Stimulated activated CD4-positive, alpha-beta T cell treated with anti-CD3 and anti-CD28 coated beads, TNF-alpha, amount 100 ng/mL, for 4 hours (primary cell): ENCODE measurements at places on chromosomes 12 and 14.

DNA sequence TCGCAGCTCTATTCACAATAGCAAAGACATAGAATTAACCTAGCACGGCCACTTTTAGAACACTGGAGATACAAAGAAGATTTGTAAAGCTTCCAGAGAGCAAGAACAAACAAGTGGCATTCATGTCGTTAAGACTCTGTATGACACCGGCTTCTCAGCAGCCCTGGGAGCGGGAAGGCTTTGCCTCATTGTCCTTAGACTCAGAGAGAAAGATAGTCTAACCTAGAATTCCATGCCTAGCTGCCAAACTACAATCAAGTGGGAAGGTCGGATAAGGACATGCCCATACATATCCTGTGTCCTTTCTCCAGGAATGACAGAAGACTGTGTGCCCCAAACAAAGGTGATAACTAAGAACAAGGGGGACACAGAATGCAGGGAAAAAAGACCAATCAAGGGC, 1038.3 kb downstream of the BCL11B start:
- DNase-seq: no peak

DNA sequence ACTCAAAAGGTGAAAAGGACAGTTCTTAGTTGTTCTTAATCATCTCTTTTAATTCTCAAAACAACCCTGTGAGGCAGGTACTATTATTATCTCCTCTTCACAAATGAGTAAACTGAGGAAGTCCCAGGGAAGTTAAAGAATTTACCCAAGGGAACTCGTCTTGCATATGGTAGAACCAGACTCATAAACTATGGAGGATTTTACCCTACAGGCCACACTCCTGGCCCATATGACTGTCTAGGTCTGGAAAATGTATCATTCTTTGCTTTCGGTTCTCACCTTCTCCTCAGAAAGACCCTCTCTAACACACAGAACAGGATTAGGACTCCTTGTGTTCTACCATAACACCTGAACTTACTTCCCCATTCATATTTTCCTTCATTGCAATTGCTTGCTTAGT, 18.9 kb downstream of the SOX5 start:
- DNase-seq: no peak

DNA sequence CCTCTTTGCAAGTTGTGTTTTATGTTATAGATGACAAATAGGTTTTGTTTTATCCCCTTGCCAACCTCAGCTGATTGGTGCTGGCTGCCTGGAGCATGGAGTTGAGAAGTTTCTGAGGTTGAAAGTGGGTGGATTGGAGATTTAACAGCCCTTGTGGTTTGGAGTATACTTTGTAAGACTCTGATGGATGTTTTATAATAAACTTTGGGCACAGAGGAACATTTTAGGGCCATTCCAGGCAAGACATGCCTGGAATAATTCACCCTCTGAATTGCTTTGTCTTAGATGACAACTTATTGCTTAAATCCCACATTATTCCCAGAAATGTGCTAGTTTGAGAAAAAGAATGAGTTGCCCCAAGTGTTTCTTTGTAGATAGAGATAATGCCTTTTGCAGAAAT, 158.9 kb downstream of the SLC5A8 start:
- DNase-seq: no peak

GRCh38 chr14:30849354-30849753, 25.0 kb upstream of the COCH start:
- DNase-seq: no peak

DNA sequence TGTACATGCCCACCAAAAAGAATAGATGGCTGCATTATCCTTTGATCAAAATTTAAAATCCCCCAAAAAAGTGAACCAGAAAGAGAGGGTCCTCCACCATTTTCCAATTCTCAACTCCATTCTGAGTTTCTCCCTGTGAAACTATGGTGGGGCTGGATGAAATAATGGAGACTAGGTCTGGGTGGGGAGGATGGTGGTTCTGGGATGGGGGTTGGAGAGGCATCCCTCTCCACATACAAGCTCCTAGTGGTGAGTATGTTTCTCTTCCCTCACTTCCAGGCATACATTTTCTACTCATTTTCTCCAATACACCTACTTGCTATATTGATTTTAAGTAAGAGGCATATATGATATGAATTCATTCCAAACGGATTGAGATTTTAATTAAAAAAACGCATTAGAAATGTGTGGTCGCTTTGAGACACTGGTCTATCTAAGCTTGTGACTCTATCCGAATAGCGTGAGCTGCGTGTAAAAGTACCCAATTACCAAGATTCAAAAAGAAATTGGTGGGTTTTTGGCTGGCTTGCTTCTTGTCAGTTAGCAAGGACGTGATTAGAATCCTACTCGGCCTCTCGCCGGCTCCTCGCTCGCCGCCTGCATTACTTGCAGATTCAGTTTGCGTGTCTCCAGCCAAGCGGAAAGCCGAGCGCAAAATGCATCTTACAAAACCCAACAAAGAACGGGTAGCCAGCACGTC, 3.4 kb downstream of the ASCL1 start:
- DNase-seq: no peak
